T-helper 17 cell (primary cell): ENCODE measurements at places on chromosomes 4 and X. TPM values are rescaled to one million over a fixed set of nuclear protein-coding genes. Genes with fewer than 3 reads are reported as not detected.

The CXorf49 gene
- not detected for total RNA-seq

The NPY2R gene
- not detected for total RNA-seq

GRCh38 chr4:109302361-109303139 lies at the start of gene COL25A1:
TSS of gene COL25A1 (minus strand) at chr4:109302658.
- peak within 1 kb of the TSS; percentile 93 for H3K4me3 ChIP-seq
- peak; percentile 12 for DNase-seq
- H3K27me3 ChIP-seq, result peaks cover 71% of the 10 kb centered on the region
- no peak within 1 kb of the TSS for H3K27ac ChIP-seq
- peaks cover 7% of the 10 kb centered on the region for H3K36me3 ChIP-seq

DNA sequence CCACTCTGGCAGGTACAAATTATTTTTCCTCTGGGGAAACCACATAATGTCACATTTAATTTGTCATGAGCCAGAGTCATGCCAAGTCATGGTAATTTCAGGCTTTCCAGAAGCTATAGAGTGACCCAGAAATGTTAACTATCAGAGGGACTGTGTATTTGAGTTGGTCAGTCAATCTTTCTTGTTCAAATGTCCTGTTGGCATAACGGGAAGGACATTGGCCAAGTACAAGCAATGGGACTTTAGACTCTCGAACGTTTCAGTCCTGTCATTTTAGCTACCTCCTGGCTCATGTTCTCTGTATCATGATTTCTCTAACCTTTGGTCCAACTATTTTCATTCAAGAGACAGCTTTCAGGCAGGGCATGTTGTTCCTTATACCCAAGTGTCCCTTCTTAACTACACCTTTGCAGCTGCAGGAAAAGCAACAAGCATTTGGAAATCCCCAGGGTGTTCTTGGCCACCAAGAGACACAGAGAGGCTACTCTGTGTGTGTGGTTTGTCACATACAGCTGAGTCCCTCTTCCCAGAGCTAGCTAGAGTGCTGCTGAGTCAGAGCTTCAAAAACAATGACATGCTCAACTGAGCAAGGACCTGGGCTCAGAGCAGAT lies 142.6 kb downstream of the EGF start:
- H3K36me3 ChIP-seq, result no peaks in the 10 kb centered on the region
- peaks cover 17% of the 10 kb centered on the region for H3K4me1 ChIP-seq
- no peak for DNase-seq
- no peak overlapping the region for H3K27ac ChIP-seq
- no peaks in the 10 kb centered on the region for H3K27me3 ChIP-seq
- no peak overlapping the region for H3K4me3 ChIP-seq

The EDNRA gene
- total RNA-seq, result not detected
